Brain microvascular endothelial cell (primary cell): ENCODE measurements at places on chromosomes 11 and 22.

DNA sequence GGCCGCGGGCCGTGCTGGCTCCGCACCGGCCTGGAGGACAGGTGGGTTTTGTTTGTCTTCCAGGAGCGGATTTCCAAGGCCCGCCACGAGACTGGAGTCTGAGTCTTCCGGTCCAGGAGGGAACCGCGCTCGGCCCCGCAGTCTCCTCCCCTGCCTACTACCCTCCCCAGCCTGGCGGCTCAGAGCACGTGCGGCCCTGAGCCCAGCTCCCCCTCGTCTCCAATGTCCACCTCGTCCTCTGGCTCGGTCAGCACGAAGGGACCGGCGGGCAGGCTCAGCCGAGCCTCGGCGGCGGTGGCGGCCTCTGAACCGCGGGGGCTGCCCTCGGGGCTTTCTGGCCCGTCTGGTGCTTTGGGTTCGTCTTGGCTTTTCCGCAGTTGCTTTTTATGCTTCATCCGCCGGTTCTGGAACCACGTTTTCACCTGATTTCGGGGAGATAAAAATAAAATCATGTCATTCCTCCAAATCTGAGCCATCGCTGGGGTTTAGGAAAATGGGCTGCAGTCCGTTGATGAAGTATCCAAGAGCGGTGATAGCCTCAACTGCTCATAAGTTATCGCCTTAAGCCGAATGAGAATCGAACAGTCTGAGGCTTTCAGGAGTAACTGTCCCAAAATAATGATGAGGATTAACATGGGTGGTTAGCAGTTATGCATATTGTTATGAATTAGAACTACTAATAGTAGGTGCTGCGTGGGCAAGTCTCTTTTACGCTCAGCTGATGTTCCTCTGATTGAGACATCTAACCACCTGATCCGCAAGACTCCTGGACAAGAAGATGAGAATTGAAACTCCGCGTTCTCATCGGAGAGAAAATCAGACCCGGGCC lies 4.0 kb downstream of the BSX start:
- DNase-seq = no peak

- DNase-seq = no peak
Observed at GRCh38 chr11:114398303-114398920, 1.9 kb downstream of the C11orf71 start.

- peak; percentile 33 for DNase-seq
Observed at GRCh38 chr11:64000026-64000739, 13.9 kb downstream of the OTUB1 start.

GRCh38 chr22:50418624-50419023 lies 56.2 kb downstream of the SBF1 start:
- no peak for DNase-seq

- no peak for DNase-seq
Observed at GRCh38 chr22:19748991-19749664, 11.4 kb upstream of the TBX1 start.

- no peak for DNase-seq
Observed at GRCh38 chr11:82225930-82226329, 507.7 kb downstream of the FAM181B start.

- DNase-seq = no peak
Observed at GRCh38 chr11:119169282-119169719, 776 bp downstream of the NLRX1 start.

- no peak for DNase-seq
Observed at GRCh38 chr11:132751516-132752250, 780.6 kb downstream of the OPCML start.

DNA sequence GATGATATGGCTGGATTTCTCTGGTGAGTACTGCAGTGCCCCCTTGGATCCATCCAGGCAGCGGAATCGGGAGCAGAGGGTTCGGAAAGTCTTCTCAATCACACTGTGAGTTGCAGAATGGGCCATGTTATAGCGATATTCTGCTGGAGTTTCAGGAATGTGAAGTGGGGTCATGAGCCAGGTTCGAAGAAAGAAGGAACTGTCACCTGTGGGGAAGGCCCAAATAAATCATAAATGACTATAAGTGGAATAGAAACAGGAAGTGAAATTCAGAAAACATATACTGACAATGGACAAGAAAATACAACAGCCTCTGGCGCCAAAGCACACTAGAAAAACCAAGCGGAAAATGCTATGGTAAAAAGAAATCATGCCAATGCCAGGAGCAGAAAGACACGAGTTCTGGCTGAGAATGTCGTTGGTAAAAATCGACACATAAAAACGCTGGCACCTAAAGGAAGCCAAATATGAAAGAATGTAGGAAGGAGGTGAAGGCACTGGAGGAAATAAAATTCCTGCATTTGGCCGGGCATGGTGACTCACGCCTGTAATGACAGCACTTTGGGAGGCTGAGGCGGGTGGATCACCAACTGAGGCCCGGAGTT lies 10.0 kb upstream of the AMBRA1 start:
- DNase-seq = no peak
